ENCODE measurements at places on chromosomes 16 and 17.
A peak's percentile ranks its signal among the peaks of the same experiment; 100 is the strongest.

GRCh38 chr17:40448639-40449261, 5.5 kb downstream of the IGFBP4 start:
- no peak for DNase-seq

- no peak for DNase-seq
Observed at GRCh38 chr17:82338858-82339633, 5.5 kb upstream of the SECTM1 start.

DNA sequence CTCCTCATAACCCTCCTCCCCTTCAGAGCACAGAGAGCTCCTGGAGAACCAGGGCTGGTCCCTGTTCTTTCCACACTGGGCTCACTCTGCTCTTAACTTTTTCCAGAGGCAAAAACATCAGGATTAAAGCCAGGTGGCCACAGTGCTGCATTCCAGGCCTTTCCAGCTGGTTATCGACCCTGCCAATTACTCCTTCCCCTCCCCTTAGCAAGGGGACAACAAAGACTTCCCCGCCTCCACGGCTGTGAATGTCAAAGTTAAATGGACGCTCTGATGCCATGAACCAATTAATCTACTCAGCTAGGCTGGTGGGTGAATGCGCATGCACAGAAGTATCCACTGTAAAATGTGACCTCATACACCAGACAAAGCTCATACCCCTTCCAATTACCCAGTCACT, 23.1 kb downstream of the ACLY start:
- no peak for DNase-seq

GRCh38 chr16:75160386-75160785, 12.1 kb downstream of the ZFP1 start:
- DNase-seq = no peak

DNA sequence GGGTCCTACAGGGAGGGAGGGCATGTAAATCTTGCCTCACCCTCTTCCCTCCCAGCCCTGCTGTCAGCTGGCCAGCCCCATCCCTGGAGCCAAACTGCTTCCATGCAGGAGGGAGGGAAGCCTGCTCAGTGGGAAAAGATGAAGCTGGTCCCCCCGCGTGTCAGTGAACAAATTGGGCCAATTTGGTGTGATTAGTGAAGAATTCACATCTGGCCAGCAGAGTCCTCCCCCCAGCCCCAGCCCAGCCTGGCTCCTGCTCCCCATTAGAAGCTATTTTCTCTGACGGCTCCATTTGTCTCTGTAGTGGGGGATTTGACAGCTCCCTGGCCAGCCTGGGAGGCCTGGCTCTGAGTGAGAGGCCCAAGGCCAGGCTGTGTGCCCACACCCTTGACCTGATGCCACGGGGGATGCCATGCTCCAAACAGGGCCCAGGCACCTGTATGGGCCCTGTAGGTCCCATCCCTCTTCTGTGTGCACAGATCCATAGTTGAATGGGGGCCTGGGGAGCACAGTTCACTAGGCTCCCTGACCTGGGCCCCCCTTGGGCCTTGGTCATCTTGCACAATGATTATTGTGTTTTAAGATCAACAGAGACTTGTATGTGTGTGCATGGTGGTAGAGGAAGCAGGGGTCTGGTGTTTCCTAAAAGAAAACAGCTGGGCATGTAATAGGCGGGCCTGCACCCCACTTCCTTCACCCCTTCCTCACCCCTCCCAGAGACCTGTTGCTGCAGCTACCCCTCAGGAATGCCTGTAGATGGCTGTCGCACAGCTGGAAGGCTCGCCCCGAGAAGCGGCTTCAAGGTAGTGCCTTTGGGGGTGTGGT, 50.7 kb upstream of the TAC4 start:
- DNase-seq = no peak

- DNase-seq = no peak
Observed at GRCh38 chr16:31090540-31090939, 1.8 kb upstream of the PRSS53 start.

DNA sequence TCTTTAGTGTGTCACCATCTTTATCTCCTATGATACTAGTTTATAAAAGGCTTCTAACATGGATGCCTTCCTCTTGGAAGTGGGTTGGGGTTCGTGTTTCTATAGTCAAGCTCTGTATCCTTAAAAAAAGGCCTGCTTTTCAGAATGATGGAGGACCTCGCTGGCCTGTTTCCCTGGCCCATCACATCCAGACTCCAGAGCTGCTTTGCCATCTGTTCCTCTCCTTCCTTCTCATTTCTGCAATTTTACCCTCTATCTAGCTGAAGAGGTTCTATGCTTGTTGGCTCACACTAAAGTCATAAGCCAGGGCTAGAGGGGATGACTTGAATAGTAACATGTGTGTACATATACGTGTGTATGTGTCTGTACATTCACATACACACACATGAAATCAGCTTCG, 450.8 kb upstream of the HSBP1 start:
- no peak for DNase-seq

DNA sequence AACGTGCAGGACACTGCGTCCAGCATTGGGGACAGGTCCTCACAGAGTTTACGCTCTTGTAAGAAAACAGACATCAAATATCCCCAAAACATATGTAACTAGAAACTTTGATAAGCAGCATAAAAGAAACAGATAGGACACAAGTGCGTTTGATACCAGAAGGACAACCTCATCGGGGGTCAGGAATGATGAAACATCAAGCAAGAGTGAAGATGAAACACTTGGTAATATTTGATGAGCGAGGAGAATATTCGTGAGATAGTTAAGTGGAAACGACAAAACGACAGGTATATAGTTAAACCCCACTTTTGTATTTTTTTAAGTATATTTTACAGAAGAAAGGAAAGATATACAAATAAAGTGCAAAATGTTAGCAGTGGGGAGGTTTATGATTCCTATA, 55.9 kb downstream of the NXN start:
- no peak for DNase-seq

DNA sequence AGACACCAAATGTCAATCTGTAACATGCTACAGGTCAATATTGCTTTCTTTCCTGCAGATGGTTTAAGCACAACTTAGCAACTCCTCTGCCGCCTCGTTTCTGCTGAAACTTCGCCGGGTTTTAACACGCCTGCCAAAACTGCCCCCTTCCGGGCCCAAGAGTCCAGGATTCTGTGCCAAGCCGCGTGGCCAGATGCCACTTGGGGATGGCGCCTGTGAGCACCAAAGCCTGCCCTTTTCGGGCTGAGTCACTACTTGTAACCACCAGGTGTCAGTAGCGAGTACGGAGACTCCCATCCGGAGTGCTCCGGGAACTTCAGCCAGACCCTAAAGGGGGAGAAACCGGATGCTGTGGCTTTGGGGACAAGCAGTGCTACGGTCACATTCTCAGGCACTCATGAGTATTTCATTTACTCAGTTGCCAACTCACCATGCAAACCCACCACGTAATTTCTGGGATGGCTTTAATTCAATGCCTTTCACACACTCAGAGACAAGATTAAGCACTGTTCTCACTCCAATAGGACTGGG, 7.8 kb downstream of the PMP22 start:
- peak; percentile 84 for DNase-seq

GRCh38 chr17:40480501-40481003, 20.9 kb downstream of the TNS4 start:
- DNase-seq = no peak

DNA sequence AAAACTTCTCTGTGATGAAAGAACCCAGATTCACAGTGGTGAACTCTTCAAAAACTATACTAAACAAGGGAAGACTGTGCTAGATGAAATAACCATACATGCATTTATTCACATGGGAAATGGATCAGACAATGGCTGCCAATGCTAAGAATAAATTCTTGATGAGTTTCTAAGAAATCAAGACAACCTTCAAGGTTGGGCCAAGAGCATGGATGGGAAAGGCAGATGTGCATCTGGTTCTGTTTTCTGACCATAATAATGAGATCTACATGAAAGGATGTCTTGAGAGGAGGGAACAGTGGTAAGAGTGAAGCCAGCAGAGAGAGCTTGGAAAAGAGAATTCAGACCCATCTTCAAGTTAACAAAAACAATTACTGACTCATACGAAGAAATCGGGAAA, 31.4 kb downstream of the ANKRD11 start:
- no peak for DNase-seq
